ENCODE measurements at places on chromosomes 1 and 21.
A peak's percentile ranks its signal among the peaks of the same experiment; 100 is the strongest.

DNA sequence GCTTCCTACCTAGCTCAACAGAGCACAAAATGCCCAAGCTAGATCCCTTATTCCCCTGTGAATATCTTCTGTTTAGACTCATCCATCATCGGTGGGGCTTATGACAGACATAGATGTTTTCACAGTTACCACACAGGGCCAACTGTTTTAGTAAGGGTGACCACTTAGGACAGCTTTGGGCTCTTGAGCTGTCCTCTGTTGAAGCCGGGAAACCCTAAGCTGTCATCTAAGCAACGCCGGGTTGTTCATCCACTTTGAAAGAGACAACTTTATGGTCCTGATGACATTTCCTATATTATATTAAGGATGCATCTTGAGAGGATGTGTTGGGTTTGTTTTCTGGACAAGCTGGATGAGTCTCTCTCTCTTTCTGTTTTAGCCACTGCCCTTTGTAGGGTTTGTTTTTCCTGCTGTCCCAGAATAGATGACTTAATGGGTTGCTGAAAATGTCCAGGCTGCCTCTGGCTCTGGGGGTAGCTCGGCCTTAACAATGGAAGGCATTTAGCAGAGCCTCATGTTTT lies 110.5 kb upstream of the UBE2U start:
- DNase-seq, result no peak

- no peak for DNase-seq
These were observed 17.4 kb downstream of the MRPL39 start for GRCh38 chr21:25589887-25590286.

- no peak for DNase-seq
These were observed 807.4 kb upstream of the ADGRL2 start for GRCh38 chr1:80993154-80993980.

- DNase-seq, result no peak
These were observed 195.6 kb downstream of the APP start for GRCh38 chr21:25974964-25975363.

GRCh38 chr1:208445758-208446203 lies 201.6 kb upstream of the PLXNA2 start:
- no peak for DNase-seq

- DNase-seq, result no peak
These were observed 21.8 kb downstream of the RWDD3 start for GRCh38 chr1:95255826-95256225.

- peak; percentile 38 for DNase-seq
These were observed 13.7 kb downstream of the GLIS1 start for GRCh38 chr1:53725238-53725689.

DNA sequence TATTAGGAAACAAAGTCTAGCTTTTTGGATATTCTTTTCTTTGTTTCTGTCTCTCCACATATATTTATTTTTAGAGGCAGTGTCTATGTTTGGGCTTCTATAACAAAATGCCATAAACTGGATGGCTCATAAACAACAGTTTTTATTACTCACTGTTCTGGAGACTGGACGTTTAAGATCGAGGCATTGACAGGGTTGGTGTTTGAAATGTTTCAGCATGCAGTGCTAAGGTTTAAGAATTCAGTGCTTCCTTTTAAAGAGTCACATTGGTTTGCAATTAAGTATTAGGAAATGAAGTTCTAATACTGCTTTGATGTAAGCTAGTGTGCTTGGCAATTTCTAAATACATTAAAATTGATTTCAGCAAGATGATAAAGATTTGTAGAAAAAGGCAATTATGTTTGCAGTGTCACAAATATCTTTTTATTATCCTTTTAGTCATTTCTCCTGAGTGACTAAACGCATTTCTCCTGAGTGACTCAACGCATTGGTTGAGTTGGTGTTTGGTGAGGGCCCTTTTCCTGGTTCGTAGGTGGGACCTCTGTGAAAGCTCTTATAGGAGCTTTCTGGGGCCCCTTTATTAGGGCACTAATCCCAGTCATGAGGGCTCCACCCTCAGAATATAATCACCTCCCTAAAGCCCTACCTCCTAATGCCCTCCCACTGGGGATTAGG lies 317.0 kb downstream of the USP25 start:
- peak; percentile 4 for DNase-seq

DNA sequence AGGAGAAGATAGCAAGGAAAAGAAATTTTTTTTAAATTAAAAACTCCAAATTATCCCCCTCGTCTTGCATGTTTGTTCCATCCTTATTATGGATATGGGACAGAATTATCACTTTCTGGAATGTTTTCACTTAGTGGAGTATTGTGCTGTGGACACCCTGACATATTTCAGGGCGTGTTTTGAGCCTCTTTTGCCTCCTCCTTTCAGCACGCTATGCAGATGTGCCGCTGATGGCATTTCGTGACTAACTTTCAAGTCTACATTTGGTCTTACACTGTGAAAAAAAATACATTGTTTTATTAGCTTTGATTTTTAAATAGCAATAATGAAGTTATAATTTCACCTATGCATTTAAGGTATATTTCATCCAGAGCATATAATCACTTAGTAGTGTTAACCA lies 738.7 kb downstream of the LTN1 start:
- no peak for DNase-seq

GRCh38 chr1:145784409-145784808 lies 39.5 kb downstream of the RNF115 start:
- no peak for DNase-seq

DNA sequence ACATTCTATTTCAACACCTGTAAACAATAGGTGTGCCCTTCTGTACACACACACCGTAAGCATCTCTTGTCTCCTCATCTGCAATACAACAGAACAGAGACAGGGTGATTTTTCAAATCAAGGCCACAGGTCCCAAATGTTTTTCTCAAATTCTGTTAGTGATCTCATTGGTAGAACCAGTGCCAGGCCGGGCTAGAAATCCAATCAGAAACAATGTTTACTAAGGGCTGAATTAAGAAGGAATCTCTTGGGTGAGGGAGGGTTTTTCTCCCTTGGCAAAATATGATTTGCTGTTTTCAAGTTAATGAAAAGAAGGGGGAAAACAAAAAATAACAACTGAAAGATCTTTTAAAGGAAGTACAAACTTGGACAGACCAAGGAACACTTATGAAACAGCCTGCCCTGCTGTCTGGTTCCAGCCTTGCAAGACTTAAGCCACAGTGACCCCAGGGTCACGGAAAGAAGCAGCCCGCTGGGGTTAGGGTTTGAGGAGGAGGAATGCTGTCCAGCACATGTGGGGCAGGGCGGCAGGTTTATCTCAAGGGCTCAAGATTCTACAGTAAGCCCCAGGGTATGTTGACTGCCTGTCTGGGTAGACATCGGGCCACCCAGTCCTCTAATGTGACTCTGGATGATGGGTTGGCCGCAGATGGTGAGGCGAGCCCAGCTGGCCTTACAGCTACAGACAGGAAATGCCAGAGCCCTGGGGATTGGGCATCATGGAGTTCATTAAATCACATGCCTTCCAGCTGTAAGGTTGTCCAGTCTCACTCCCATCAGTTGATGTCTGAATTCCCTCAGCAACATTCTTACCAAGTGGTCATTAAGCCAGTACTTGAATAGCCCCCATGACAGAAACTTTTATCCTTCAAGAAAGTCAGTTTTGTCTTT lies 73.3 kb upstream of the SLC44A3 start:
- peak; percentile 89 for DNase-seq

DNA sequence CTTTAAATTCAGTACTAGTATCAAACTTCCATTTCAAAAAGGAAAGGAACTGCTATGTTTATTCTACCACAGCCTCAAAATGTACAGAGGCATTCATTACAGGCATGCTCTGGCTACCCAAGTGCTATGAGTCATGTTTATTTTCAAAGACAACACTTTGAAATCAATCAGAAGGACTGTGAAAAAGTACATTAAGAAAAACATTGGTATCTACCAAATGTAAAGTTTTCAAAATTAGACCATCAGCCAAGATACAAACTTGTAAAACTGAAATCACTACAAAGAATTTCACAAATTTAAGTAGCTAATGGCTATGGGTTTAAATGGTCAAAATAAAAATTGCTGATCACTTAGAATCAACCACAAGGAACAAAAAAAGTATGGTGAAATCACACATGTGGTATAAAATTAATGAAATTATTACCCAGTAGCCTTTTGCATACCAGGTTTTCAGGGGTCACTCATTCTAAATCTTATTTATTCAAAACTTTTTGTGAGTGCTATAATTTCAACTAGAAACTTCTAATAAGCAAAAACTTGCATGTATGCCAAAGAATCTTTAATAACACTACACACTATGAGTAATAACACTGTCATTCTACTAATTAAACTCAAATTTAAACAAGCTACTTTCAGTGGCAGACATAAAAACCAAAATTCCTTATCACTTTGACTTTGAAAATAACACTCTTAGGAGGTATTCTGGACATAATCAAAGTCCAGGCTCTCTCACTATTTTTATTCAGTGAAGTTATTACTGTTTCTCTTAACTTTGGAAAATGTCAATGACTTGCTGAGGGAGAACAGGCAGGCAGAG lies 49.2 kb downstream of the ENAH start:
- DNase-seq, result peak; percentile 84

- DNase-seq, result no peak
These were observed 1361.7 kb upstream of the B3GALT2 start for GRCh38 chr1:194548071-194548470.

DNA sequence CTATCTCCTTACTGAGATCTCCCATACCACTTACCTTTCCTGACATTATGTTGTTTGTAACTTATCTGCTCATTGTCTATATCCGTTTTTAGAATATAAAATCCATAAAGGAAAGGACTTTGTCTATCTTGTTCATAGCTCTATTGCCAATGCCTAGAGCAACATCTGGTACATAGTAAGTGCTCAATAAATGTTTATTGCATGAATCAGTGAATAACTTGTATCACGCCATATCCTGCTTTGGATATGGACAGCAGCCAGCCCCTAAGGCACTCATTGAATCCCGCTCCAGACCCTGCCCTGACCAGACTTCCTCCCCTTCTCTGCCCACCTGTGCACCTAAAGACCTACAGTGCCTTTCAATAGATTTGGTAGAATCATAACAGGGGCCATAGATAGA lies 298.1 kb upstream of the PLXNA2 start:
- DNase-seq, result no peak

DNA sequence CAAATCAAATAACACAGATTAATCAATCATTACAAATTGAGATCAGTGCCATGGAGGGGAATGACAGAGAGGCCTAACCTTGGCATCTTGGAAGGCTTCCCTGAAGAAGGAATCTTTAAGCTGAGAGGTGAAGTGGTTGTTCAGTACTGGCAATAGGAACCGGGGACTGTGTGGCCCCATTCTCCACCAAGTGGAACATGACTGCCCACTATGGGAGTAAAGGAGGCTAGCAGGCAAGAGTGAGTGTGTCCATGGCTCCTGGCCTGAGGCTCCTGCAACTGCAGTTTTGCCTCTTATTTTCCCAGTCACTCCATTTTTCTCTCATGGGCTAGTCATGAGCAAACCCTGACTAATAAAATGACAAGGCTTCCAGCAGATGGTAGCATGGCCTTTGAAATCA lies 112.2 kb upstream of the GJB5 start:
- no peak for DNase-seq

DNA sequence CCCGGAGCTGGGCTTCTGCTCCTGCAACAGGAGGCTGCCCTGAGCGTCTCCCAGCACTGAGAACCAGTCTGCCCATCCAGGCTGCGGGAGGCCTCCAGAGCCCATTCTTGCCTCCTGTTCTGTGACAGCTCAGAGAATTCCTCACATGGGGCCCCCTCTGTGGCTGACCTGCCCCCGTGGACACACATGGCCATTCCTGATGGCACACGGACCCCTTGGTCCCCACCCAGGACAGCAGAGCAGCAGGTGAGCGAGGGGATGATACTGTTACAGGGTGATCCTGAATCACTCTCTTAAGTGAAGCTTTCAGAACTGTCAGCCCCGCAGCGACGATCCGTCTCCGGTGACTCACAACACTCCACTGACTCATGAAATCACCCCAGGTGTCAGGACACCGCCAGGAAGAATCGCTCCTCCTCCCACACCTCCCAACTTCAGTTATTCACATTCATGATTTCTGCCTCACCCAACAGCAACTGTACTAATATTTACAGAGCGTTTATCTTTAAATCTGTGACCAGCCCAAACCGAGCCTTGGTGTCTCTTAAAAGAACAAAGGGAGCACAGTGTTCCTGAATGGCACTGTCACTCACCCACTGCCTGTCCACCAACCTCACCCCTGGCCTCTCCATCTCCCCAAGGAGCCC lies 22.5 kb downstream of the CHD5 start:
- peak; percentile 60 for DNase-seq

DNA sequence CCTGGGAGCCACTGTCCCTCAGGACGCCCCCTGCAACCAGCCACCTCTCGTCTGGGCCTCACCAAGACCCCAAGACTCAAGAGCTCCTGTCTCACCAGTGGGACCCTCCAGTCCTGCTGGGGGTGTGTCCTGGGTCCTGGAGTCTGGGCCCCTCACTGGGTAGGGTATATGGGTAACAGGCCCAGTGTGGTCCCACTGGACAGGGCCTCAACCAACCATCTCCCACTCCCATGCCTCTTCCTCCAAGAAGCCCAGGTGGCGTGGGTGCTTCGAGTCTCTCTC lies 725 bp upstream of the VWA1 start:
- no peak for DNase-seq

- DNase-seq, result peak; percentile 32
These were observed 1.9 kb downstream of the PUM1 start for GRCh38 chr1:31063631-31064030.

GRCh38 chr1:42221952-42222606 lies 57.5 kb upstream of the GUCA2A start:
- DNase-seq, result peak; percentile 82

DNA sequence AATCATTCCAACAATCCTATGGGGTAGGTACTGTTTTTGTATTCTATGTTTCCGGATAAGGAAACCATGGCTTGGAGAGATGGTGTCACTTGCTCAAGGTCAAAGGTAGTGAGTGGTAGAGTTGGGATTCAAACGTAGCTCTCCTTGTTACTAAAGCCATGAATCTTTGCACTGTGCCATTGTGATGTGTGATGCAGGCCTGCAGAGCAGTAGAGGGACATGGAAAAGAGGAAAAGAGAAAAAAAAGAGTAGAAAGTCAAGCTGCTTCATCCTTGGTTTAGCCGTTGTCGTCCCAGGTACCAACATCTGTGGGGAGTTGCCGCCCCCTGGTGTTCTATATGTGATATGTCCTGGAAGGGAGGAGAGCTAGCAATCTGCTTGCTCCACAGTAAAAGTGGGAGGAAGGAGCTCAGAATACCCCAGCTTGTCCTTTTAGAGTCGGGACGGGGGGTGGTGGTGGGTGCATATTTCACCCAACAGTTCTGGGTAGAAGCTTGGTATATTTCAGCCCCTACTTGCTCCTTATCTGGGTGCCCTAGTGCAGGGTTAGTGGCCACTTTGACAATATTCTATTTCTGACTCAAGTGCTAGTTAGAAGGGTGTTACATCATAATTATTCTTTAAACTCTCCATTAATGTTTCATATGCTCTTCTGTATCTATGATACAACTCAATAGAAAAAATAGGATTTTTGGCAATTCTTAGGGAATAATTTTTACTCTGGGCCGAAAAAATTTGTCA lies 98.4 kb downstream of the EBNA1BP2 start:
- peak; percentile 88 for DNase-seq

DNA sequence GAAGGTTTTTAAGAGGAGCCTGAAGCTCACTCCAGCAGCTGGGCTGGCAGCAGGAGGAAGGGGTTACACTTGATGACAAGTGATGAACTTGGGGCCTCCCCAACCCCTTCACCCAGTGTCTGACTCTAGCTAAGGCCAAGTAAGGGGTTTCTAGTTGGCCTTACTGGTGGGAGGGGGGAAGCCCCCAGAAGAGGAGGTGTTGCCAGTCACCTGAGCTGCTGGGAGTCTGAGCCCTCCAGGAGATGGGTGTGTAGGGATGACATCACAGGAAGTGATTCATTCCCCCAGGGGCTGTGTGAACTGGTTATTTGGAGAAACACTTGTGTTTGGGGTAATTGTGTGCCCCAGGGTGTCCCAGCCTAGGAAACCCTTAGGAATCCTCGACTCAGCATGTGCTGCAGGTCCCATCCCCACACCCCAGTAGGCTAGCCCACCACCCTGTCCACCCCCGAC lies 3.1 kb downstream of the PADI1 start:
- peak; percentile 62 for DNase-seq
